ENCODE measurements at places on chromosomes 7 and 10.

DNA sequence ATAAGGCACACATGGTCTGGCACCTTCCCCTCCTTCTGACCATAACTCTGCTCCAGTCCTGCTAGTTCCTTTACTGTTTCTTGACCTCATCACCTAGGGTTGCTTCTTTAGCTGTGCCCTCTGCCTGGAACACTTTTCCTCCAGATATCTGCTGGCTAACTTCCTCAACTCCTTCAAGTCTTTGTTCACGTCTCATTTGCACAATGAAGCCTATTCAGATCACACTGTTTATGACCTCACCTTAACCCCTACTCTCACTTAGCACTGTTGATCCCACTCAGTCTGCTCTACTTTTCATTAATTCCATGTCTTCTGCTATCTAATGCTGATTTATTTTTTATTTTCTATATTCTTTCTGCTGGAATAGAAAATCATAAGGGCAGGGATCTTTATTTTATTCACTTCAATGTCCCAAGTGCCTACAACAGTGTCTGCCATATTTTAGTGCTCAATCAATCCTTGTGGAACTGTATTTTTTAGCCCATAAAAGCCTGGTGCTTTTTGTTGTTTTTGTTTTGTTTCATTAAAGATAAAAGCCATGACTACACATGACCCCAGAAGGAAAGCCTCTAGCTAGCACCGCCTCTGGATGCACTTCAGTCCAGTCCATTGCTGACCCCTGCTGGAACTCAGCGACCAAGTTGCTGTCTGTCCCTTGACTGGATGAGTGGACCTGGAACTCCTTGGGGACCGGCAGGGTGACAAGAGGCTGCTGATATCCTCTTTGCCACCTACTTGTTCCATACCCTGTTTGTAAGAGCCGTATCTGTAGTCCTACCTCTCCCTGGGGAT is 12.3 kb downstream of the KLF14 start:
- DNase-seq = no peak
- H3K27me3 ChIP-seq = peaks cover 28% of the 10 kb centered on the region
- no peak overlapping the region for H3K27ac ChIP-seq
- no peaks in the 10 kb centered on the region for H3K4me1 ChIP-seq

DNA sequence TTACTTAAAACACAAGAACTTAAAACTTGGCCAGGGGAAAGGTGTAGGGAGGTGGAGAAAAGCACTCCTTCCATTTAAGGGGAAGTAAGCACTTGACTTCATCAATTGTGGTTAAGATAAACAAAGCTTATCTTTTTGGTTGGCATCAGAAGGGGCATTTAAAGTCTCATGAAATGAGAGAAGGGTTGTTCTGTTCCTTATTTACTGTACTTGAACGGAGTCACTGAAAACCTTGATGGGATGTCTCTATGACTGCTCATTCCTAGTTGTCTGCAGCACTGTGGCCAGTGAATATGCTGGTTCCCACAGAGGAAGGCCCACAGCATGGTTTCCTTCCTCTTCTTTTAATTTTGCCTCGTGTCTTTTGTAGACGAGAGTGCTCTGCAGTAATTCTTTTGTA is 229.3 kb downstream of the AUTS2 start:
- no peak overlapping the region for H3K4me3 ChIP-seq
- peaks cover 32% of the 10 kb centered on the region for H3K4me1 ChIP-seq
- H3K27me3 ChIP-seq = no peaks in the 10 kb centered on the region
- H3K36me3 ChIP-seq = no peaks in the 10 kb centered on the region
- no peak overlapping the region for H3K27ac ChIP-seq

- no peaks in the 10 kb centered on the region for H3K4me1 ChIP-seq
- H3K36me3 ChIP-seq = no peaks in the 10 kb centered on the region
- no peak for DNase-seq
- H3K27ac ChIP-seq = no peak overlapping the region
- H3K27me3 ChIP-seq = no peaks in the 10 kb centered on the region
These were observed 10.5 kb upstream of the UNC5B start for GRCh38 chr10:71201849-71202248.

GRCh38 chr10:59872892-59873463 is 33.4 kb downstream of the CCDC6 start:
- no peak overlapping the region for H3K4me3 ChIP-seq
- H3K4me1 ChIP-seq = peaks cover 20% of the 10 kb centered on the region
- no peak for DNase-seq

DNA sequence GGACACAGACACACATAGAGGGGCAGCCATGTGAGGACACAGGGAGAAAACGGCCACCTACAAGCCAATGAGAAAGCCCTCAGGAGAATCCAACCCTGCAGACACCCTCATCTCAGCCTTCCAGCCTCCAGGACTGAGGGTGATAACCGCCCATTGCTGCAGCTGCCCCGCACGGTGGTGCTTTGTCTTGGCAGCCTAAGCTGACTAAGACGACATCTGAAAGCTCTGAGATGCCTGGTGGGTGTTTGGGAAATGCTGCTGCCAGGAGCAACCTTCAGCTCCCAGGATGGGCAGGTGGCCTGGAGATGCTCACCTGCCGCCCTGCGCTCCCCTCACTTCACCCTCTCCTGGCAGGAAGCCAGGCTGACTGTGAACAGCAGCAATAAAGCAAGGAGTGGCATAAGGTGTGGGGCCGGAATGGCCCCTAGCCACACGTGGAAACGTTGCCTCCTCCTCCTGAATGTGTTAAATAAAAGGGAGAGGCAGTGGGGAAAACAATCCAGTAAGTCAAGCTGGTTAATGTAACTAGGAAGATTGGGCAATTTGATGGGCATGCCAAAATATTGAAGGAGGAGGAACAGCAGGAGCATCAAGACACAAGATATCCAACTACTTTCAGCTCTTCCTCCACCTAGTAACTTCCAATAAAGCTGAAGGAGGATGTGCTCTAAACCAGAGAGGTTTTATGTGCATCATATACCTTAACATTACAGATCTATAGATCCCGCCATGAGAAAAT is 121.5 kb downstream of the TNS3 start:
- peaks cover 5% of the 10 kb centered on the region for H3K4me1 ChIP-seq
- no peak overlapping the region for H3K27ac ChIP-seq
- H3K4me3 ChIP-seq = no peak overlapping the region

- no peaks in the 10 kb centered on the region for H3K36me3 ChIP-seq
- H3K4me3 ChIP-seq = no peak overlapping the region
- no peaks in the 10 kb centered on the region for H3K4me1 ChIP-seq
- DNase-seq = no peak
These were observed 18.9 kb upstream of the NRBF2 start for GRCh38 chr10:63114031-63114814.

- no peak overlapping the region for H3K27ac ChIP-seq
- no peak for DNase-seq
- H3K4me3 ChIP-seq = no peak overlapping the region
- no peaks in the 10 kb centered on the region for H3K4me1 ChIP-seq
These were observed 87.0 kb downstream of the ADK start for GRCh38 chr10:74238031-74238431.

GRCh38 chr10:133230387-133231195 is 574 bp downstream of the UTF1 start:
- H3K4me1 ChIP-seq = peaks cover 6% of the 10 kb centered on the region
- H3K4me3 ChIP-seq = no peak overlapping the region
- H3K27ac ChIP-seq = no peak overlapping the region
- no peaks in the 10 kb centered on the region for H3K36me3 ChIP-seq
- DNase-seq = no peak
- peaks cover 74% of the 10 kb centered on the region for H3K27me3 ChIP-seq

DNA sequence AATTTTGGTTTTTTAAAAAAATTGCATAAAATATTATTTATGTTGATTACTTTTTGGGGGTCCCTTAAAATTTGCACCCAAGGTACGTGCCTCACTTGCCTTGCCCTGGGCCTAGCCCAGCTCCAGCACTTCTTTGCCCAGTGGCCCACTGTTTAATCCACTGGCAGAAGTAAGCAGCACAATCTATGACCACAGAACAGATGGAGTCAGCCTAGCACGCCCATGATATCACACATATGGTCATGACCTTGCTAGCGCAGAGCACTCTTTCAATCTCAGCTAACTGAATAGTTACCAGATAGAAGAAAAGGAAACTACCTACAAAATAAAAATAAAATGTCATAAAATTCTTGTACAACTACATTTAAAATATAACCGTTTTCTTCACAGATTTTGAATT is 5.6 kb downstream of the OGA start:
- H3K4me3 ChIP-seq = no peak overlapping the region
- H3K4me1 ChIP-seq = peaks cover 19% of the 10 kb centered on the region
- no peak for DNase-seq
- no peak overlapping the region for H3K27ac ChIP-seq
- H3K27me3 ChIP-seq = no peaks in the 10 kb centered on the region

DNA sequence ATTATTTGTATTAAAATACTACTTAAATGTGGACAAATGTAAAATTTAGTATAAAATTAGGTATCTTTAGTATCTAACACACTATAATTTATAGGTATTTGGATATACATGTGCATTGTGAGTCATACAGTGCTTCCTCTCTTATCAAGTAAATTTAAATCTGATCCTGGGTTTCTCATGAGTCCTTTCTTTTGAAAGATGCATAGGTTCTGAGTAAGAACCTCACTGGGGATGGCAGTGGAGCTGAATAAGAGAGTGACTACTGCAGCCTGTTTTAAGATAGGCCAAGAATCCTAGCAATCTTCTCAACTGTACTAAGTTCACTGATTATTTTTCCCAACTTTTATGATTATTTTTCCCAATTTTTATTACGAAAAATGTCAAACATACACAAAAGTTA is 16.2 kb downstream of the CEP55 start:
- no peak overlapping the region for H3K4me3 ChIP-seq
- H3K36me3 ChIP-seq = peaks cover 8% of the 10 kb centered on the region
- DNase-seq = no peak
- H3K4me1 ChIP-seq = no peaks in the 10 kb centered on the region

GRCh38 chr10:34506786-34507185 is 308.3 kb downstream of the PARD3 start:
- no peaks in the 10 kb centered on the region for H3K27me3 ChIP-seq
- H3K27ac ChIP-seq = no peak overlapping the region
- no peaks in the 10 kb centered on the region for H3K36me3 ChIP-seq
- no peaks in the 10 kb centered on the region for H3K4me1 ChIP-seq

DNA sequence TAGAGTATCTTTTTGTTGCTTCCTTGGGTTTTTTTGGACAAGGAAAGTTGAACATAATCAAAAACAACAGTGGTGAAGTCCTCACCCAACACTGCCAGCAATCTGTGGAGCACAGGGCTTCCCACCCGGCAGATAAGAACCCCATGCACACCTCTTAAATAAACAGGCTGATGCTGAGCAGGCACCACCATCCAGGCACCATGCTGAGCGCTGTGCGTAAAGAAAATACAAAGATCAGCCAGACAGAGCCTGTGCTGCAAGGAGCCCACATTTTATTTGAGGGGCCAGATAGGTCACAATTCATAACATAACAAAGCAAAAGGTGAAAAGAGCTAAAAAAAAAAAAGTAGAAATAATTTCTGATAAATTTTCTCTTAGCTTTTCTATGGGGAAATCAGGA is 231.2 kb downstream of the PTPRN2 start:
- H3K27ac ChIP-seq = no peak overlapping the region
- H3K27me3 ChIP-seq = no peaks in the 10 kb centered on the region

DNA sequence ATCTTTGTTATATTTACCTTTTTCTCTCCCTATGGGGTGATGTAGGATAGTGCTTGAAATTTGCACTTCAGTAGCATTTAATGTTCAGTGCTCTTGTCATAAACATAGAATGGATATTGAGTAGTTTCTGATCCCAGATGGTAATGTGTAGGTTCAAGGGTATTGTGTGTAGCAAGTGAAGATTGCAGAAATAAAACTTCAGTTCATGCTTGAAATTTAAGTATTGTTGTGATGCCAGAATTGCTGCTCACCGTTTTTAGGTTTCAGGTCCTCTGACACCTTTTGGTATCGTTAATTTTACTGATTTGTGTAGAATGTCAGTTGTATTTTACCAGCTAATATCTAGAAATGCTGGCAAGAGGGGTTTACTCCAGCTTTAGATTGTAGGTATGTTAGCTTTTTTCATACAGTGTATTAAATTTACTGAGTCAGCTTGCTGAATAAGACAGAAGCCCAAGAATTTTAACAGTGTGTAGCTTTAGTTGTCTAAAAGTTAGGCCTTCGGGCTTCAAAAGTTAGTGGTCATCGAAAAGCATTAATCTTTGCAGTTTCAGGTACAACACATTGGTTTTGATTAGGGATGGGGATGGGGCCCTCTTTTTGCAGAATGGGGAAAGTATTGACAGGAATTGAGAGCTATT is 1.9 kb downstream of the PTEN start:
- peak overlapping the region; percentile 97 for H3K27ac ChIP-seq
- no peak for DNase-seq
- H3K36me3 ChIP-seq = no peaks in the 10 kb centered on the region
- H3K27me3 ChIP-seq = no peaks in the 10 kb centered on the region
- peaks cover 19% of the 10 kb centered on the region for H3K4me1 ChIP-seq

DNA sequence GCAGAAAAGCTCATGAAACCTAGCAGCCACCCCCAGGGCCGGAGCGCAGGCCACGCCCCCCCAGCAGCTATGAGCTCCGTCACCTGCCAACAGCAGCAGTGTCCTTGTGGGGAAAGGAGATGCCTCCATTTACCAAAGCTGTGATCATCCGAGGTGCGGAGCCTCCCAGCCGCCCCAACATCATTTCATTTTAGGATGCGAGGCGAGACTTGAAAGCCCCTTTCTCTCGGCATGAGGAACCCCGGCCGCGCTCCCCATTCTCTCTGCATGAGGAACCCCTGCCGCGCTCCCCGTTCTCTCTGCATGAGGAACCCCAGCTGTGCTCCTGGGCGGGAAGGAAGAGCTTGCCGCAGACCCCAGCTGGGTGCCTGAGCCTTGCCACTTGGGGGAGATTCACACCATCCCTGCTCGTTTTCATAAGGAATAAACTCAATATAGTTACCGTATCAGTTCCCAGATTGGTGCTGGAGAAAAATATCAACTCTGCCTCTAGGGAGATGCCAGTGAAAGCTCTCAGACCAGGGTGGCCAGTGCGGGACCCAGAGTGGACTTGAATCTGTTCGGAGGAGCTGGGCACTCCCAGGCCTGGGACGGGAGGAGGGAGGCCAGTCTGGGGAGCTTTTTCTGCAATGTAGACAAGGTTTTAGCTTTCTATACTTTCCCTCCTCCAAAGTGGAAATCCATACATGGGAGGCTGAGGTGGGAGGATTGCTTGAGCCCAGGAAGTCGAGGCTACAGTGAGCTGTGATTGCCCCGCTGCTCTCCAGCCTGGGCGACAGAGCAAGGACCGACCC is 35.0 kb downstream of the JAKMIP3 start:
- H3K27ac ChIP-seq = no peak overlapping the region
- H3K4me3 ChIP-seq = no peak overlapping the region
- no peaks in the 10 kb centered on the region for H3K4me1 ChIP-seq
- H3K36me3 ChIP-seq = no peaks in the 10 kb centered on the region
- no peak for DNase-seq
- H3K27me3 ChIP-seq = no peaks in the 10 kb centered on the region

DNA sequence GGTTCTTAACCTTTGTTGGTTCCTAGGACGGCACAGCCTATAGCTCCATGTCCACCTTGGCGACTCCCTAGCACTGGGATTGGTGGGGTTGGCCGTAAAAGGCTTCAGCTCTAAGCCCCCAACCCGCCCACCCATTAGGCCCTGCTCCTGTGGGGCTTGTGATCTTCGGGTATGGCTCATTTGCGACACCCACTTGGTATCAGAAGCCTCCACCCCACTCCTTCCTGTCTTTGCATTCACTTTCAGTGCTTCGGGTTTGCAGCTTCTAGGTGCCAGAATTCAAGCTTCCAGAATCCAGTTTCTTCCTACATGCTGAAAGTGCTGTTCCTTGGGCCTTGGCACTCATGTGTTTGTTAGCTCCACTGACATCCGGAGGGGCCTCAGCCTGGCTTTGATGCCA is 39.5 kb downstream of the HABP2 start:
- H3K4me1 ChIP-seq = no peaks in the 10 kb centered on the region
- H3K27me3 ChIP-seq = peaks cover 2% of the 10 kb centered on the region

- no peaks in the 10 kb centered on the region for H3K36me3 ChIP-seq
- no peak overlapping the region for H3K27ac ChIP-seq
- no peak for DNase-seq
These were observed 357.1 kb downstream of the TCERG1L start for GRCh38 chr10:130954326-130954905.

- peaks cover 12% of the 10 kb centered on the region for H3K4me1 ChIP-seq
- no peak overlapping the region for H3K27ac ChIP-seq
- no peaks in the 10 kb centered on the region for H3K36me3 ChIP-seq
These were observed 72.4 kb upstream of the KDM7A start for GRCh38 chr7:140249036-140249806.
